IPS DF 6.9 (cell line): ENCODE measurements at places on chromosomes 5 and 9.

DNA sequence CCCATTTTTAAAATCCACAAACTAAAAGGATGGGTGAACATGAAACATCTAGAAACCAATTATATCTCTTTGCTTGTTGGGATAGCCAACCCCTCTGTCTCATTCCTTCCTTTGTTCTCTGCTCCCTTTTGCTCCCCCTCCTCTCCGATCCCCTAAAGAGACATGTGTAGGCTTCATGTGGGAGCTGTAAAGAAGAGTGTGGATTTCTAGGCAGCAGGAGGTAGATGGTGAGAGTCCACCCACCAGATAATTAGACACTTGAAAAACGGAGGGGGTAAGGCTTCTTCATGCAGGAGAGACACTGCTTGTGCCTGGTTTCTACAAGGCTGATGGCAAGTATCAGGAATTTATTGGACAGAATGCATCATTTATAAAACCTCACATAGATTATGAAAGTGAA is 27.3 kb upstream of the CFAP157 start:
- no peaks in the 10 kb centered on the region for H3K4me1 ChIP-seq
- H3K4me3 ChIP-seq = no peak overlapping the region
- peaks cover 27% of the 10 kb centered on the region for H3K36me3 ChIP-seq
- H3K27ac ChIP-seq = no peak overlapping the region

GRCh38 chr5:123047706-123048105 is 11.2 kb upstream of the PPIC start:
- no peaks in the 10 kb centered on the region for H3K27me3 ChIP-seq
- no peak for DNase-seq
- H3K36me3 ChIP-seq = no peaks in the 10 kb centered on the region
- H3K27ac ChIP-seq = no peak overlapping the region
- H3K4me3 ChIP-seq = no peak overlapping the region

DNA sequence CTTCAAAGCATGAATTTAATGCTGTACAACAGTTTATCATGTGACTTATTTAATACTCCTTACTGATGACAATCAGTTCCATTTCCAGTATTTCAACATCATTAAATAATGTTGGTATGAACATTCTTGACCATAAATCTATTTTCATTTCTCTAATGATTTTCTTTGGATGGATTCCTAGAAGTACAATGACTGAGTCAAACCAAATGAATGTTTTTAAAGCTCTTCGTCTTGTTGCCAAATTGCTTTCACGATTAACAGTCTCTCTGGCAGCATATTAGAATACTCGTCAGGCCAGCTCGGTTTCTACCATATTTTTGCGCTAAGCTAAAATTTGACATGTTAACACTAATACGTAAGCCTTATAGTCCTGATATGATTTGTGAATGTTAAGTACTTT is 197.0 kb downstream of the TRPM3 start:
- no peaks in the 10 kb centered on the region; the same call in 1 of the 2 replicates for H3K27me3 ChIP-seq
- no peak overlapping the region for H3K4me3 ChIP-seq
- no peak for DNase-seq
- H3K36me3 ChIP-seq = no peaks in the 10 kb centered on the region

DNA sequence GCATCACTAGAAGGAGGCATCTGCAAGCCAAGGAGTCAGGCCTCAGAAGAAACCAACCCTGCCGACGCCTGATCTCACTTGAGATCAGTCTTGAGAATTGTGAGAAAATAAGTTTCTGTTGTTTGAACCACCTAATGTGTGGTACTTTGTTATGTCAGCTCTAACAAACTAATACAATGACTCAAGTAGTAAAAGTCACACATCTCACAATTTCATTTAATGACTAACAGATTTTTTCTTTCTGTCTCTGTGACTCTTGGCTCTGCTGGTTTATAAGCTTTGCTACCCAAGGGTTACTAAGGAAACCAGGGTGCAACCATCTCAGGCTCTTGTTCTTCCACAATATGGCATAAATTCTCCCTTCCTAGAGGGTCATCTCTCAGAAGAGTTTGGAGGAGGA is 315.8 kb upstream of the GRAMD2B start:
- peaks cover 3% of the 10 kb centered on the region; the same call in 1 of the 2 replicates for H3K4me1 ChIP-seq
- no peak for DNase-seq
- H3K36me3 ChIP-seq = no peaks in the 10 kb centered on the region
- H3K27ac ChIP-seq = no peak overlapping the region

- H3K27ac ChIP-seq = no peak overlapping the region
- H3K27me3 ChIP-seq = no peaks in the 10 kb centered on the region
- no peak for DNase-seq
- no peaks in the 10 kb centered on the region for H3K36me3 ChIP-seq
- no peaks in the 10 kb centered on the region for H3K4me1 ChIP-seq
These were observed 222.9 kb upstream of the ZNF462 start for GRCh38 chr9:106639873-106640568.

DNA sequence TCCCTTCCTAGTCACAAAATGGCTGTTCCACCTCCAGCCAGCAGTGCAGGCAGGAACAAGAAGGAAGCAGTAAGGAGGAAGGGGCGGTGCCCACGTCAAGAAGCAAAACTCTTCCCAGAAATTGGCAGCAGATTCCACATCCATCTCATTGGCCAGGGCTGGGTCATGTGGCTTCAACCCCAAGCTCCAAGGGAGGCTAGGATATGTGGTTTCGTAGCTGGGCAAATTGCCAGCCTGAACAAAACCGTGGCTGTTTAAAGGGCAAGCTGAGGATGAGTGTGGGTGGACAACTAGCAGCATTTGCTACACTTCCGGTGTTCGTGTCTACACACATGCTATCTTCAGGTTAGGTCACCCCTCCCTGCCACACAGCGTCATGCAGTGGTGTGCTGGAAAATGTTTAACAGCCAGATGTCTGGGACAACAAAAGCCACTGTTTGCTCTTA is 92.1 kb upstream of the MAP1B start:
- no peak overlapping the region for H3K27ac ChIP-seq
- H3K4me3 ChIP-seq = no peak overlapping the region
- no peaks in the 10 kb centered on the region for H3K27me3 ChIP-seq
- DNase-seq = no peak
- no peaks in the 10 kb centered on the region; the same call in 1 of the 2 replicates for H3K4me1 ChIP-seq
- no peaks in the 10 kb centered on the region for H3K36me3 ChIP-seq

- H3K27ac ChIP-seq = no peak overlapping the region
- no peak for DNase-seq
- H3K4me1 ChIP-seq = no peaks in the 10 kb centered on the region
- H3K36me3 ChIP-seq = peaks cover 31% of the 10 kb centered on the region
These were observed 3.7 kb upstream of the B4GALT7 start for GRCh38 chr5:177595991-177596774.
